ENCODE measurements at places on chromosomes 1 and 21.

GRCh38 chr1:34858901-34859445, 576 bp downstream of the SMIM12 start:
- peak; percentile 41 for DNase-seq

GRCh38 chr1:9296850-9297249, 4.2 kb downstream of the SPSB1 start:
- DNase-seq = no peak

DNA sequence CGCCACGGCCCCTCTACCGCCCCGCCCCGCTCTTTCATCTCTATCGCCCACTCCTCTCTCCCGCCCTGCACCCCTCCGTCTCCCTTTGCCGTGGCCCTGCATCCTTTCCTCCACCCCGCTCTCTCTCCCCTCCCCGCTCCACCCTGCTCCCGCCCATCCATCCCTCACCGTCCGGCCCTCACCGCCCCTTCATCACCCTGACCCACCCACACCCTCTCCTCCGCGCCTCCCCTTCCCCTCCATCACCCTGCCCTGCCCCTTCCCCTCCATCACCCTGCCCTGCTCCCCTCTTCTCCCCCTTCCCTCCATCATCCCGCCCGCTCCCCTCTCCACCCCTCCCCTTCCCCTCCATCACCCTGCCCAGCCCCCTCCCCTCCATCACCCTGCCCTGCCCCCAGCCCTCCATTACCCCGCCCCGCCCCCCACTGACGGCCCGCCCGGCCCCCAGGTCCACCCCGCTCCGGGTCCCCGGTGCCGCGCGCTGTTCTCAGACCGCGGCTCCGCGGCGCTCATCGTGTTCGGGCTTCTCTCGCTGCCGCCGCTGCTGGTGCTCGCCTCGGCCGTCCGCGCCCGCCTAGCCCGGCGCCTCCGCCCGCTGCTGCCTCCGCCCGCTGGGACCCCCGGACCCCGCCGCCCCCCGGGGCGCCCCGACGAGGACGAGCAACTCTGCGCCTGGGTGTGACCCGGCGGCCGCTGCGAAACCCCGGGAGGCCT, 6.2 kb upstream of the ANKRD65 start:
- DNase-seq = no peak

- peak; percentile 18 for DNase-seq
These were observed 22.0 kb downstream of the THAP3 start for GRCh38 chr1:6646499-6647148.

DNA sequence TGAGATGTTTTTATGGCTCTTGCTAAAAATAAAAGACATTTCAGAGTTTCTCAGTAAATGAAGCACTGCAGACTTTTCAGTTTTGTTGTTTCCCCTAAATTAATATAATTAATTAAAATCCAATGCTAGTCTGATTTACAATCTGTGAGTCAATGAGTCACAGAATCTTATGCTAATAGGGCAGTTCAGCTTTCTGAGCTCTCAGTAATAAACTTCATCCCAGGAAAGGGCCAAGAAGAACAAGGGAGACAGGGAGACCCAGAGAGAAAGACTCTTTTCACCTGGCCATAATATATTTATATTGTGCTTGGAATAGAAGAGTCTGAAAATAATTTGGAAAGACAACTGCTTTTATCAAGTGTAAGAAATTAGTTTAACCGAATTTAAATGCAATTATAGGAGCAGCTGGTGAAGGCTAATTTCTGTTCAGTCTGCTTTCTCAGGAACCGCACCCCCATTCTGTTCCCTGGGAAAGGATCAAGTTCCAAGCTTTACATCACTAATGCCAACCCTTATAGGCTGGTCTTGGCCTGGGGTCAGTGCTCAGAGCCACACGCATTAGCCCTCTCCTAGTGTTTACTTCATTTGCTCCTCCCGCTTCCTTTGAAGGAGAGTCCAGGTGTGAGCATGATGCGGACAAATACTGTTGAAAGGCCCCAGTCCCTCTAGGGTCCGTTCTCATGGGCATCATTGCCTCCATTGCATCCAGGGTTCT, 145.6 kb downstream of the ZBTB18 start:
- no peak for DNase-seq

DNA sequence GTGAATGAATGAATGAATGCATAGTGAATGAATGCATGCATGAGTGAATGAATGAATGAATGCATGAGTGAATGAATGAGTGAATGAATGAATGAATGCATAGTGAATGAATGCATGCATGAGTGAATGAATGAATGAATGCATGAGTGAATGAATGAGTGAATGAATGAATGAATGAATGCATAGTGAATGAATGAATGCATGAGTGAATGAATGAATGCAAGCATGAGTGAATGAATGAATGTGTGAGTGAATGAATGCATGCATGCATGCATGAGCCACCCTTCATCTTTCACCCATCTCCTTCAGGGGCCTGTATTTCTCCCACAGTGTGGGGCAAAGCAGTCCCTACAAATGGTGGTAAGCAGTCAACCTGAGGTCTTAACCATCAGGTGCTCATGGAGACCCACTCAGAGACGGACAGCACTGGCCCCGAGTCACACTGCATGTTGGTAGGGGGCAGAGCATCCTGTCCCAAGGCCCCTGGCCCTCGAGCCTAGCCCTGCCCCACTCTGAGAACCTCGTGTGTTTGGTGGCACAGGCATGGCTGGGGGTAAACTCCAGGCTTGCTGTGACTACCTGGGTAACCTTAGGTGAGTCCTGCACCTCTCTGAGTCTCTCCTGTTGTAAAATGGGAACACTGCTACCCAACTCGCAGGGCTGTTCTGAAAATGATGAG, 28.0 kb upstream of the PAX7 start:
- DNase-seq = no peak

DNA sequence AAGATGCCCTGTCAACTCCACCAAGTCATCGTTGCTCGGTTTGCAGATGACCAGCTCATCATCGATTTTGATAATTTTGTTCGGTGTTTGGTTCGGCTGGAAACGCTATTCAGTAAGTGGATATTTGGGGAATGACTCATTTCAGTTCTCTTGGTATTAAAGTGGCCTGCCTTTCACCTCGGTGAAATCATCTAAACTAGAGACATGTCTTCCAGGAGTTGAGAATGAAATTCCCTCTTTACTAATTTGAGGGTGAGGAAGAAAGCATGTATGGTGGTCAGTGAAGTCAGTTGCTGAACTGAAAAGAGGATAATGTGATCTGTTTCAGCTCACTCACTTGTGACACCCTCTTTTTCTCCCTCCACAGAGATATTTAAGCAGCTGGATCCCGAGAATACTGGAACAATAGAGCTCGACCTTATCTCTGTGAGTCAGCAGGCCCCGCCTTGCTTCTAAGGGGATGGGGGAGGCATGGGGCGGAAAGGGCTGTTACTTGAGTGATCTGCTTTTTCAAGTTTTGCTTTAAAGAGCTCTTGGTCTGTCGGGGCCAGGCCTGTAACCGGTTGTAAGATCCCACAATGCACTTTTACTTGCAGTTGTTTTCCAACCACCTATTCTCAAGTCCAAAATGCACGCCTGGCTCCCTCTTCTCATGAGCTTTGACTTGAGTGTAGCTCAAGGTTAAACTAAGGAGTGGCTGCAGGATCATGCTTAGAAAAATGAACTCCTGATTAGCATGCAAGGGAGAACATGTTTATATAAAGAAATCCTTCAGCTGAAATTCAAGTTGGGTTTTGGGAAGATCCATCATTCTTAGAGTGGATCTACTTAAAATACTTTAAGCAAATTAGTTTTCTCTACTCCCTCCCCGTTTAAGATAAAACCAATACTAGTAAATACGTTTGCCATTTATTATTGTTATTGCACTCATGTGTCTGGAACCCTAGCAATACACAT, 59.8 kb downstream of the CAPN2 start:
- no peak for DNase-seq

GRCh38 chr1:7478809-7479499, 292.1 kb upstream of the VAMP3 start:
- DNase-seq = no peak

DNA sequence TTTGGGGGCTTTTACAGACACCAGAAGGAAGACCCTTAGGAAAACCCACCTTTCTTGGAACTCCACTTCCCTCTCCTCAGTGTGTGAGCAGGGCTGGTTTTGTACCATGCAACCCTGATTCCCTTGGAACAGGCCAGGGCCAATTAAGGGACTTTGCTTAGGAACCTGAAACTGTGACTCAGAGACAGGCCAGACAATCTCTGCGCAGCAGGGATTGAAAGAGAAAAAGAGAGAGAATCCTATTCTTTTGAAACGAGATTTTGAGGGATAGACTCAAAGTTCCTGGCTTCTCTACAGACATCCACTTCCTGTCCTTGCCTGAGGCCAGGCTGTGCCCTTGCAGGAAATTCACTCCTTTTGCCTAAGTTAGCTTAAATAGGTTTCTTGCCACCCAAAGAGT, 23.1 kb upstream of the C1orf198 start:
- no peak for DNase-seq

GRCh38 chr1:26404641-26405040, 6.0 kb upstream of the LIN28A start:
- no peak for DNase-seq

GRCh38 chr1:43978264-43978550, 803 bp upstream of the B4GALT2 start:
- DNase-seq = no peak

DNA sequence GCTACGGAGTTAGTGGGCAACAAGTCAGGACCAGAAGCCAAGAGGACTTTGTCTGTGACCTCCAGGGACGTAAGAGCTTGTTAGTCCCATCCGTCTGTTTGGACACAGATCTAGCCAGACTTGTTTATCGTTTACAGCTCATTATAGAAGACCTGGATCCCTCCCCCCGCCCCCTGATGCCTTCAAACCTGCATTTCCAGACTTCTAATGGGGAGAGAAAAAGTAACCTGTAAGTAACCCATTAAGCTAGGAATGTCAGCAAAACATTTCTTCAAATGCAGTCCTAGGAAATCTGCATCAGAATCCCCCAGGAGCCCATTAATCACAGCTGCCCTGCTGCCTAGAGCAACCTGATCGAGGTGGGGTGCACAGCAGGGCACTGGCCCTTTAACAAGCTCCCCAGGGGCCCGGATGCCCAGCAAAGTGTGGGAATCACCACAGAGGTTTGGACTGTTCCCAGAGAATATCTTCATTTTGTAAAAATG, 1.4 kb upstream of the MAD2L2 start:
- DNase-seq = no peak

DNA sequence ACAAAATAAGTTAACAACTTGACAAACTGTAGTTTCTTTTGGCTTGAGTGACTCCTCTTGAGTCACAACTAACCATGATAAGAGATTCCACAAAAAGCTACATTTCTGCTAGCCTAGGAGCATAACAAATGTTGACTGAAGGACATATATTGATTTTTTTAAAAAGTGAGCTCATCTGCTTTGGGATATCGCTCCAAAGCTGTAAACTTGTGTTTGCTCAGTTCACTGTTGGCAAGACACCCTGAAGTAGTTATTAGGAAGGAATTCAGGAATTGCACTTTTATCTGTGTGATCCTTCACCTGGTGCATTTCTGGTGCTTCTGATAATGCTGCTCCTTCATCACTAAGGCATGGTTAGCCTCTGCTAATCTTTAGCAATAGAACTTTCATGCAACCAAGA, 23.7 kb downstream of the RWDD3 start:
- DNase-seq = no peak

- no peak for DNase-seq
These were observed 10.9 kb upstream of the SH2D1B start for GRCh38 chr1:162422662-162423375.

DNA sequence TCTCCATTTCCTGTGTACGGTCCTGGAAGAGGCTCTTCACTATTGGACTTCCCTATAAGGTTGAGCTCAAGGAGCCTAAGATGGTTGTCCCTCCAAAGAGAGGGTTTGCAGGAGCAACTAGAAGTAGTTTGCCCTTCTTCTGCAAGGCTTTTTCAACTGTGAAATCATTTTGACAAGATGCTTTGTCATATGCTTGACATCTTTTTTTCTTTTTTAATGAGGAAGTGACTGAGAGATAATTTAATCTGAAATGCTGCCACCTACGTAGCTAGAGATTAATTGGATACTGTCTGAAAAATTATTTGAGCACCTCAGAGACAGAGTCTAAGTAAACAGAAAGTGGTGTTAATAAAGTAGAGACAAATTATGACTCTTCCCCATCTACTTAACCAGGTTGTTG, 97.0 kb downstream of the CHRM3 start:
- DNase-seq = no peak

- DNase-seq = no peak
These were observed 2028.7 kb downstream of the NCAM2 start for GRCh38 chr21:23026878-23027277.

- DNase-seq = no peak
These were observed 554.1 kb upstream of the OLFM3 start for GRCh38 chr1:102550729-102551384.

- DNase-seq = no peak
These were observed 35.6 kb downstream of the IL23R start for GRCh38 chr1:67201891-67202290.

GRCh38 chr1:26126321-26127084, 14.9 kb downstream of the PDIK1L start:
- peak; percentile 29 for DNase-seq

- no peak for DNase-seq
These were observed 181.3 kb downstream of the ETS2 start for GRCh38 chr21:38986806-38987632.

GRCh38 chr1:222466150-222466865, 81.6 kb downstream of the HHIPL2 start:
- no peak for DNase-seq

GRCh38 chr1:234963904-234964702, 164.5 kb downstream of the TOMM20 start:
- no peak for DNase-seq

DNA sequence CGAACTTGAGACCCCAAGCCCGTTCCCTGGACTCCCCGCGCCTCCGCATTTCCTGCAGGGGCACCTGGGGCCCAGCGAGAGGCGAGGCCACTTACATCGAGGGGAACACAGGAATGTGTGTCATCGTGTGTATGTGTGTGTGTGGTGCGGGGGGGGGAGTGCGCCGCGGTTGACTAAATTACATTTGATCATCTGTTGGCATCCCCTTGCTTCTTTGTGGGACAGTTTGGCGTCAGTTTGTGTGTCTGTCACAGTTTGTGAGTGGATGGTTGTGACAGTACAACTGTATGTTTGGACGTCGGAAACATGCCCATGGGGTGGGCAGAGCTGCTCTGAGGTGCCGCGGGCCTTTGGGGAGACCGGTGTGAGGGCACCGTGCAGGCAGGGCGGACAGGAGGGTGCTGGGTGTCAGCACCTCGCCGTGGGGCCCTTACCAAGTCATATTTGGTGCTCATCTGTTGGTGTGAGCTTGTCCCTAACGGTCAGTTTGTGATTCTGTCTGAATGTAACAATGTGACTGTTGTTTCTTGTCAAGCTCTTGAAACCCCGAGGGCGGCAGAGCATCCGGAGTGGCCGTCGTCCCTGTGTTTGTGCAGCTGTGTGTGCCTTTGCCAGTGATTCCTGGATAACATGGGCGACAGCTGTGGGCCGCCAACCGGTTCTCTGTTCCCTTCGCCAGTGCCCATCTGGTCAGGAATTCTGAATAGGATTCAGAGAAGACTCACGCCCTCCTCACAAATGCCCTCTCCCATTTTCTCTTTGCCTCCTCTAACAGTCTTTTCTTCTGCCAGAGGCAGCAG, 899 bp downstream of the OPRD1 start:
- no peak for DNase-seq

DNA sequence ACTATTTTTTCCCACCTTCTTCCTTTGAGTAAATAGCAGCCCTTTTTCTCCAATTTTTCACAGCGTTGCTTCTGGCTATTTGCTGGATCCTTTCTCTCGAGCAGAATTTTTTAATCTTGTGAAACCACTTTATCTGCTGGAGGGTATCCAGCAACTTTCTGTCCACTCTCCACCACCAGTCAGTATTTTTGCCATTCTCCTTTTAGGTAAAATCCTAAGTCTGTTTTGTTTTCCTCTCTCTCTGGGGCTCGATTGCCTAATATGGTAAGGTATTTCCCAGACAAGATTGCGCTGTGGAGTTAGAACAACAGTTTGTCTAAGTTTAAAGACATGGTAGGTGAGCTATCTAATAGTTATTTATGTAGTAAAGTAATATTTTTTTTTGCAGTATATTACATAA, 156.9 kb downstream of the PPP1R12B start:
- no peak for DNase-seq
